ENCODE measurements at places on chromosomes 3 and 15.

GRCh38 chr3:46916278-46916677 lies 38.8 kb downstream of the PTH1R start:
- DNase-seq: no peak

GRCh38 chr3:172447611-172448579 lies at the start of gene GHSR:
Gene GHSR (minus strand): TSS chr3:172448456. CDS start chr3:172448413, 43 bp downstream.
- DNase-seq: no peak

- no peak for DNase-seq
Observed at GRCh38 chr3:119508172-119508845, 10.0 kb downstream of the TIMMDC1 start.

GRCh38 chr3:29281344-29282241 lies 722 bp downstream of the RBMS3 start:
- no peak for DNase-seq

DNA sequence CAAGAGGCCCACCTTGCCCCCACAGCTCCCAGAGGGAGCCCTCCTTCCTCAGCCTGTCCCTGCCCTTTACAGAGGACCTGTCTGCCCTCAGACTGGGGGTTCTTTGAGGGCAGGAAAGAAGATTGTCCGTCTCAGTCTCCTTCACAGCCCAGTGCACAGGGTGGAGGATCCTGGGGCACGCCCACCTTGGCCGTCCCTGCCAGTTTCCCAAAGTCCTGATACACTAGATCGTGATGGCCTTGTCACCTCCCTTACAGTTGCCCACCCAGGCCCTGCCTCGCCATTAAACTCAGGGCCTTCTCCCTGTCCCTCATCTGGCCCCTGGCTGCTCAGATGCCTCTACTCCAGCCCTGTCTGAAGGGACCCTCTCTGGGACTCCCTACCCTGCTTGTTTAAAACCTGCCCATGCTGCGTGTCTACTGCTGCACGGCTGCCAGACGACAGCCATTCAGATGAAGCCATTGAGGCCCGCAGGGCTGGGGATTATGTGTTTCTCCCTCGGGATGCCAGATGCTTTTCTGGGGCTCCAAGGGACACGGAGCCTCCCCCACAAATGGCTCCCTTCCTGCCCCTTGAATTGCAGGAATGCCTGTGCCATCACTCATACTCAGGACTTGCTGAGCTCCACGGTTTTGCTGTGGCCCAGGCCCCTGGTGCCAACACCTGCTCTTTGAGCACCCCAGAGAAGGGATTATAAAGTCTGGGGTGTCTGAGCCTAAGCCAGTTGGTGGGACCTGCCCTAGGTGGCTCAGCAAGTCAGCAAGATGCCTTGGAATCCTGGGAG lies 27.8 kb downstream of the ACSBG1 start:
- DNase-seq: no peak

DNA sequence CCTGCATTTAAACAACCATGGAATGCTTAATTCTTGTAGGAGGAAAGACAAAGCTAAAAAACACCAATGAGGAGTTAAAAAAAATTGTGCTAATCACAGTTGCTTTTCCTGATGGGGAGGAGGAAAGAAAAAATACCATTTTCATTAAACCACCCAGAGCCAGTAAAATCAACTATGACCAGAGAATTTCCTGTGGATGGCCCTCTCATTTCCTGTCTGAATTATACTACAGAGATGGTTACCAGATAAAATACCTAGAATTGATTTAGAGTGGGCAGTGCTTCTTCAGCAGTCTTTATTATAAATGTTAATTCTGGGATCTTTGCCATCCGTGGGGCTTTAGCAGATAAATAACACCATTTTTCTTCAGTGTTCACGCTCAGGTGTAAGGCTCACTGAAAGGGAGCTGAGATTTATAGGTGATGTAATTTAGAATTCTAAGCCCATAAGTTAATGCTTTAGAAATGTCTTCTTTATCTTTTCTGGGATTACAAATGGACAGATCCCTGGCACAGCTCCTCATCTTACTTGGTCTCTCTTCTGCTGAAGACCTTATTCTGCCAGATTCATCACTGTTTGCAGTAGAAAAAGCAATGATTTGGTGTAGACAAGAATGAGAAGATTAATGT lies 37.9 kb downstream of the RETNLB start:
- no peak for DNase-seq

GRCh38 chr3:195207056-195207455 lies 63.9 kb downstream of the XXYLT1 start:
- DNase-seq: no peak

Measured in substantia nigra (tissue), 51 donors.